ENCODE measurements at places on chromosomes 13 and 19. TPM values are rescaled to one million over a fixed set of nuclear protein-coding genes. Genes with fewer than 3 reads are reported as not detected.

The TNFSF9 gene
- total RNA-seq = 7.4 TPM

The CBY2 gene
- not detected for total RNA-seq

The MLLT1 gene
- 105 TPM for total RNA-seq

The NPHS1 gene
- total RNA-seq = 0.13 TPM

The SPRED3 gene
- 0.57 TPM for total RNA-seq

The PABPC3 gene
- total RNA-seq = 0.38 TPM

The PSG3 gene
- not detected for total RNA-seq

The TTC9B gene
- total RNA-seq = not detected

The EPS8L1 gene
- total RNA-seq = 0.87 TPM

The KCNRG gene
- total RNA-seq = 0.18 TPM

The CEACAM20 gene
- total RNA-seq = not detected

The OSCAR gene
- total RNA-seq = 0.11 TPM

Data from activated T-cell treated with anti-CD3 and anti-CD28 coated beads, Interleukin-2, amount 50 U/mL, for 4 hours (primary cell).